ENCODE measurements at places on chromosomes 3 and 15. TPM values are rescaled to one million over a fixed set of nuclear protein-coding genes. Genes with fewer than 3 reads are reported as not detected.
A peak's percentile ranks its signal among the peaks of the same experiment; 100 is the strongest.

GRCh38 chr3:58837856-58838255, 171.3 kb upstream of the FAM3D start:
- DNase-seq: no peak

The ACP3 gene
- 1.1 TPM for total RNA-seq

- no peak for DNase-seq
Observed at GRCh38 chr3:120021523-120021922, 72.7 kb downstream of the GSK3B start.

The P3H2 gene
- total RNA-seq: 1.2 TPM

- no peak for DNase-seq
Observed at GRCh38 chr3:145183261-145183660, 977.7 kb downstream of the PLOD2 start.

The ADAMTSL3 gene
- 9.2 TPM for total RNA-seq

DNA sequence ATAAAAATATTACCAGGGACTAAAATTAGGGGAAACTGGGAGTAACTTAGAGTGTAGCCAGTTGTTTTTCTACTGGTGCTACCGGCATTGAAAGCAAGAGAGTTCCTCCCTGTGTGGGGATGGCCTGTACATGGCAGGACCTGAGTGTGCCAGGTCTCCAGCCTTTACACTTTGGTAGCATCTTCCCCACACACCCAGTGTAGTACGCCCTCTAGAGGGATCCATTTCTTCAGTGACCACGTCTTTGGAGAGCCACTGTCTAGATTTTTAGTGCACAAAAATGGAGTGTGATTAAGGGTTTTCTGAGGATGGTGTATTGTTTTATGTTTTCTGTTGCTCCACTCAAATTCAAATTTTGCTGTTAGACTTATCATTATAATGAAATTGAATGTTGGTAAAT, 507.0 kb upstream of the TPRG1 start:
- no peak for DNase-seq

DNA sequence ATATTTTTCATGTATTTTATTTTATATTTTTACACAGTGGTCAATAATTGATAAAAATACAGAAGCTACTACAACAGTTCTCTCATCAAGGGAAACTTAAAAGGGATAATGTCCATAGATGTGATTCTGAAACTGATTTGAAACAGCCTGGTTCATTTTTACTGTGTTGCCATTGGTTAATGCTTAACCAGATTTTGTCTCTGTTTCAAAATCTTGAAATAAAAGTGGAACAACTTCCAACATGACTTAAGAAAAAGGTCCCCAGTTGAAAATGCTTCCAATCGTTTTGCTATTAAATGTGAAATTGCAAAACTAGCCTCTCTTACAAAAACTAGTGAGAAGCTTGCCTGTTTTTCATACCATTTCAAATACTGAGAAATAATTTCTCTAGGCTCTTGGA, 240.7 kb downstream of the LPP start:
- DNase-seq: no peak

DNA sequence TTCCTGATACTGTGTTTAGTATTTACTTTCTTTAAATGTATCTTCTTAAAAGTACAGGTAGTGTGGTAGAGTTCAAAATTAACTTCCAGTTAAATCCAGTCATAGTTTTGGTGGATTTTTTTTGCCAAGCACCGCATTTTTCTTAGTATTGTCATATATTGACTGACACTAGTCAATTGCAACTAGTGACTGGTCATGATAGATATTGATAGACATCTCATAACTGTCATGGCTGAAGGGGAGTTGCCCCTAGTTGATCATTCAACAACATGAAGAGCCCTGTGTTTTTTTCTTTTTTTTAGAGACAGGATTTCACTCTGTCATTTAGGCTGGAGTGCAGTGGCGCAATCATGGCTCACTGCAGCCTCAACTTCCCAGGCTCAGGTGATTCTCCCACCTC, 22.1 kb downstream of the RAB8B start:
- DNase-seq: no peak

- peak; percentile 42 for DNase-seq
Observed at GRCh38 chr15:91055548-91056331, 33.3 kb upstream of the VPS33B start.

DNA sequence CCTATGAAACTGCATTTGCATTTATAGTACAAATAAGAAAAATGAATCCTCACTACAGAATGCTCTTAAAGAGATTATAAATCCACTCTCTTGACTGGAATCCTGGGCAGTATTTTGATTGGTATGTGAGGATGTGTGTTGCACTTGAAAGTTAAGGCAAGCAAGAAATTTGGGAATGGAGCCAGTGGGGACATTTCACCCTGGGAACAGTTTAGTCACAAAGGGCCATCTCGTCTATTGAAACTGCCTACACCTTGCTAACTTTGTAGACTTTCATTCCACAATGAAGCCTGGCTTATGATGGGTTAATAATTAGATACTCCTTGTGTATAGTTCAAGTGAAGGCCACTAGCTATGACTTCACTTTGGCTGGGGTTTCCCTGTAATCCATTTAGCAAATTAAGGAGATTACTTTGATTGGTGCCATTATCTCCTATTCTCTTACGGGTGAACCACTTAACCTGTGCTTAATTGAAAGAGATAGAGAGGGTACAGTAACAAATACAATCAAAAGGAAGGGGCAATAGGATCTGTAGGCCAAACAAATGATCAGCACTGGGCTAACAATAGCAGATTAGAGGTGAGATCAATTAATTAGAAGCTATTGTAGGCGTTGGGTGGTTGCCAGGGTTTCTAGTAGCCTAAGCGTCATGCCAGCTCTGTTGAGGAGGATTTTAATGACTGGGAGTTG, 146.9 kb upstream of the RARB start:
- no peak for DNase-seq

DNA sequence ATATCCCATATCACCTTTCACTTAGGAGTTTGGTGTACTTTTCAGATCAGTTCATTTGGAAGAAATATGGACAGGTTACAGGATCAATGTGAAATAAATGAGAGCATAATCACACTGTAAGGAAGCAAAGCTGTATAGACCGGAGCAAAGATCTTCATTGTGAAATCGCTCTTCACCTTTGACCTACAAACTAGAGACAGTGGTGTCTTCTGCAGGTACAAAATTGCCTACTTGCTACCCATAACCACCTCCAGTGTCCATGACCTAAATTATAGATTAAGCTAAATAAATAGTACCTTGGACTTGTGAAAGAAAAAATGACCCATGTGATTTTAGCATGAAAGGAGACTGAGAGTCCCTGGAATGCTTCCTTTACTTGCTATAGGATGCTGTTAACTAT, 379.5 kb upstream of the SUCLG2 start:
- no peak for DNase-seq

- no peak for DNase-seq
Observed at GRCh38 chr15:96252148-96252547, 78.4 kb upstream of the NR2F2 start.

- no peak for DNase-seq
Observed at GRCh38 chr3:99690761-99691369, 52.5 kb downstream of the COL8A1 start.

DNA sequence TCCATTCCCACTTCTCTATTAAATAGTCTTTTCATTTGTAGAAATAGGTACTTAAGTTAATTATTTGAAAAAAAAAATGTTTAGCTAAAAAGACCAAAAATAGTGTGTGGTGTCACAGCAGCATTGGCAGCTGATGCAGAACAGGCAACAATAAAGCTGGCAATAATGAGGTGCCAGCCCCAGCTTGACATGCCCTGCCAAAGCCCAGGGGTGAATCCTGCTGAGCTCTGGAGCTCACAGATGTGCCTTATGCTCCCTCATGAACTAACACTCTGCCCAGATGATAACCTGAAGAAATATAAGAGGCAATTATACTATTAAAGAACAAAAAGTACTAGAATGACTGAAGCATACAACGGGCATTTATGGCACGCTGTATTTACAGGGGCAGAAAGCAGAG, 63.8 kb downstream of the IGSF11 start:
- DNase-seq: peak; percentile 49

GRCh38 chr3:130711565-130712324, 34.9 kb downstream of the PIK3R4 start:
- DNase-seq: no peak

- DNase-seq: no peak
Observed at GRCh38 chr15:60386615-60387014, 11.2 kb downstream of the ANXA2 start.

The SI gene
- not detected for total RNA-seq

DNA sequence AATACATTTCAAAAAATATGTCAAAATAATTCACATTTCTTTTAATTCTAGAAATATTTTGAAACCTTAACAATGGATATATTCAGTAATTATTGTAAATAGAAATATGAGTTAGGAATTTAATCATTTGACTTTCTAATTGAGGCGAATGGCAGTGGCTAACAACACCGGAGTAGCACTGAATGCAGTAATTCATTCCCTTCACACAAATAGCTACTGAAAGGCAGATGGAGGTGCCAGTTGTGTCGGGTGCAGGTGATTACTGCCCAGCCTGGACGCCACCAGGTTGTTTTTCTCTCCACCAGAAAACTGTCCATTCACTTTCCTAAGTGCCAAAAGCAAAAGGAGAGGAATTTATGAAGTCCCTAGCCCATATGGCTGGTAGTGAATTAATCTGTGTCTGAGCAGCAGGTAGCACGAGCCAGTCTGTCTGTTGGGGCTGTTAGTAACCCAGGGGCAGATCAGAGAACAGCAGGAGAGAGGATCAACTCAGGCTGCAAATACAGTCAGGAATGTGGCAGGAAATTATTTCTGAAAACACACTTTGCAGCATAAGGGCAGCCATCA, 79.3 kb upstream of the GMNC start:
- no peak for DNase-seq

GRCh38 chr3:123692041-123692440, 107.2 kb upstream of the HACD2 start:
- no peak for DNase-seq

DNA sequence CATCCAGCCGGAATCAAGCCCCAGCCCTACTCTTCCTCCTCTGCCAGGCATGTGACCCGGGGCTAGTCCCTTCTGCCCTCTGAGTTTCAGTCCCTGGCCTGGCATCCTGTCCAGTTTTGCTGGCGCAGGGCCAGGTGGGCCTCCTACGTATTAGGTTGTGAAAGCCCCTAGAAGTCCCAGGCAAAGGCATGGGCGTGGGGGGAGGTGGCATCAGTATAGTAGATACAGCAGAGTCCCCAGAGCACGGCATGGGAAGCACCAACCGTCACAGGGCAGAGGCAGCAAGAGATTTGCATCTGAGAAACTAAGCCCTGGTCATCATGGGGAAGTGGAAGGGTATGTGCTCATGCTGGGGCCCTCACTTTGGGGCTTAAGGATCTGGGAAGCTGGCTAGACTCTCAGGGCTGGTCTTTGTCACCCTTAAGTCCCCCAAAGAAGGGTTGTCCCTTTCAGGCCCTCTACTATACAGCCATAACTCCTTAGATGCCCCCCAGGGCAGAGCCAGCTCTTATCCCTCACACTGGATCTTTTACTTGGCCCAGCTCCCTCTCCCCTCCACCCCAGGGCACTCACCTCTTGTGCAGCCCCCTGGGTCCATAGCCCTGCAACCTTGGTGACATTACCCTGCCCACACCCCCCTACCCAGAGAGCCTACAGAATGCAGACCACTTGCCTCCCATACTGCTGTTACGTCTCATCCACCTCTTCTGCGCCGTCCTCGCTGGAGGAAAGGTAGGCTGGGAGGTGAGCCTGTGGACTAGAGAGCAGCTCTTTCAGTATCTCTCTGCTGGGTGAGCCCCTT, 11.3 kb downstream of the NBEAL2 start:
- peak; percentile 56 for DNase-seq

The FETUB gene
- total RNA-seq: not detected

- peak; percentile 79 for DNase-seq
Observed at GRCh38 chr3:4994823-4995499, 15.7 kb downstream of the BHLHE40 start.

- no peak for DNase-seq
Observed at GRCh38 chr3:101996832-101997231, 147.5 kb downstream of the NFKBIZ start.

DNA sequence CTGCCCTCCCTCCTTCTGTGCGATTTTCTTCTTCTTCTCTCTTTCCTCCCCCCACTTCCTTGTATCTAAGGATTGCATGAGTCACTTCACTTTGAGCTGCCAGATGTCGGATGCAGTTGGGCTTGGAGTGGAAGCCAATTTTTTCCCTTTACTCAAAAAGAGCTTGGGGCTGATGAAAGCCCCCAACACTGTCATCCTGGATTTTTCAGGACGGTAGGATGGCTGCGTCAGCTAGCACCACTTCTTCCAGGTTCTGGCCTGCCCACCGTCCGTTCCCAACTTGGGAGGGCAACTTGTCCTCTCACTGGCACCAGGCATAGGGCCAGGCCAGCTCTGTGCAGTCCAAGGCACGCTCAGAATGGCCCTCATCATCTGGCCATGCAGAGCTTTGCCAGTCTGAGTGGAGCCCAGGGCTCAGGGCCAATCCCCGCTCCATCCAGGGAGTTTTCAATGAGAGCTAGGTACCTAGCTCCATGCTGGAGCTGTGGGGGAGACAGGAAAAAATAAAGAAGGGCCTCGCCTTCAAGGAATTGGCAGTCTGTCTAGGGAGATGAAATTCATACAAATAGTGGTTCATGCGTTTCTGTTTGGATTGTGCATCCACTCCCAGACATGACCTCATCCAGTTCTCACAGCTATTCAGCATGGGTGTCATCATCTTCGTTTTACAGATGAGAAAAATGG, 47.7 kb upstream of the INSYN1 start:
- peak; percentile 90 for DNase-seq

DNA sequence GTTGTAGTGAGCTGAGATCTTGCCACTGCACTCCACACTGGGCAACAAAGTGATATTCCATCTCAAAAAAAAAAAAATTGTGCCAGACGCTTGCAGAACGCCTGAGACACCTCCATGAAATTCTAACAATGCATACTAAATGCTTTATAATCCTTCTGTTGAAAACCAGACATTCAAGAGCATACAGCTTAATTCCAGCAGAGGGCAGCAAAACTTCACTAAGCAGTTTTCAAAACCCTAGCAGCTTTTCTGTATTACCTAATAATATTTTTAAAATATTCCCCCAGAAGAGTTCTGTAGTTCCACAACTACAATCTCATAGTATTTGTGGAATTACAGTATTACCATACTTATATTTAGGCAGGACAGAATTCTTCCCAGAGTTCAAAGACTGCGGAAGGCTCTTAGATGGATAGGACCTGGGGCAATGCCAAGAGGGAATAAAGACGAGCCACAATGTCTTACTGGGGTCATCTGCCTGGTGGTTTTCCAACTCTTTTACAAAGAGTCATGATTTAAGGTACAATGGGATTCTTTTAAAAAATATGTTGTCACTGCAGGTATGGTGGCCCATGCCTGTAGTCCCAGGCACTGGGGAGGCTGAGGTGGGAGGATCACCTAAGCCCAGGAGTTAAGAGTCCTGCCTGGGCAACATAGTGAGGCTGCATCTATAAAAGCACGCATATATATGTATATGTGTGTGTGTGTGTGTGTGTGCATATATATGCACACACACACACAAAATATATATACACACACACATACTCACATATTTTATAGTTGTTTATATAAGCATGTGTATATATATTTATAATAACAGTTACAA, 19.6 kb upstream of the TASOR start:
- no peak for DNase-seq

- no peak for DNase-seq
Observed at GRCh38 chr3:44842376-44842775, 19.3 kb upstream of the TMEM42 start.

GRCh38 chr3:11556851-11557644, 86.7 kb downstream of the VGLL4 start:
- DNase-seq: peak; percentile 73

The SLC28A1 gene
- total RNA-seq: 0.50 TPM

The CCR9 gene
- total RNA-seq: not detected

GRCh38 chr15:52004806-52005205, 14.2 kb upstream of the MAPK6 start:
- no peak for DNase-seq

- DNase-seq: no peak
Observed at GRCh38 chr3:134367869-134368750, 6.1 kb downstream of the AMOTL2 start.
